ENCODE measurements at places on chromosomes 11 and 22.

DNA sequence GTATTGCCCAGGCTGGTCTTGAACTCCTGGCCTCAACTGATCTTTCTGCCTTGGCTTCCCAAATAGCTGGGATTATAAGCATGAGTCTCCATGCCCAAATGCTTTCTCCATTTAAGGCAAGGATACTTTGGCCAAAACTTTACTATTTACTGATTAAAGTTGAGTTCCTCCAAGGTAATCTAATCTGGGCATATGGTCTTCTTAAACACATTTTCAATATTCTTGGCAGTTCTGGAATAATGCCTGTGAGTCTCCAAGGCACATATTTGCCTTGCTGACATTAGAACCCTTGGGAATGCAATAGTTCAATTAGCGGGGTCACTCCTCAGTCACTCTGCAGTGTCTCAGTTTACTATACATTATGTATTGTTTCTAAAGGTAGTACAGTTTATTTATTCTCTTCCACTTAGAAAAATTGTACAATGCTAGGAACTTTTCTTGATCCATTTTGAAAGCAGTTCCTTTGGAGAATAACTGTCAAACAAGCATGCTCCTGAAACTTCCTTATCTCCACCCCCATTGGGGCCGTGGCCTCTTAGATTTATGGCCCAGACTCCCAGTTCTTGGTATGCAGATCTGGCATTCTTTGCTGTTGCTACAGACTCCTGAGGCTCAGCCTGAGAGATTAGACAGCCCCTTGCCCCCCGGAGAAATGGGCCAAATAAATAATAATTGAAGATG lies 13.1 kb upstream of the RAB38 start:
- DNase-seq = no peak

GRCh38 chr11:1237851-1238250 lies 15.0 kb downstream of the MUC5B start:
- no peak for DNase-seq

GRCh38 chr11:70578831-70579230 lies 180.5 kb downstream of the CTTN start:
- no peak for DNase-seq

- DNase-seq = no peak
Measured at GRCh38 chr11:46729110-46730027, 10.4 kb downstream of the F2 start.

DNA sequence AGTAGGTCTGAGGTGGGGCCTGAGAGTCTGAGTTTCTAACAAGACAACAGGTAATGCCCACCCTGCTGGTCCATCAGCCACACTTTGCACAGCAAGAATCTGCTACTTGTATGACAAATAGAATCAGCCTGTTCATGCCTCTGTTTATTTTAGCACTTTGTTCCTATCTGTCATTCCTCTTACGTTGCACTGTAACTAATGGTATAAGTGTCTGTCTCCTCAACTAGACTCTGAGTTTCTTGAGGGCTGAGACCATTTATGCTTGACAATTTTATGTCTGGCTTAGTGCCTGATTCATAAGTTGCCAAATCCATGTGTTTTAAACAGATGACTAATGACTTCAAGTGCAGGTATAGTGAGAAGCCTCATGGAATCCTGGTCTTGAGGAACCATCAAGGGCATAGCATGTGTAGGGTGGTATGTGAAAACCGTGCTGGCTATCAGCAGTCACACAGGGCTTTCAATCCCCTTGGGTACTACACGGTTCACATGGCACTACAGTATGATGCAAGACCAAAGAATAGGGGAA lies 209.7 kb downstream of the C11orf91 start:
- no peak for DNase-seq

DNA sequence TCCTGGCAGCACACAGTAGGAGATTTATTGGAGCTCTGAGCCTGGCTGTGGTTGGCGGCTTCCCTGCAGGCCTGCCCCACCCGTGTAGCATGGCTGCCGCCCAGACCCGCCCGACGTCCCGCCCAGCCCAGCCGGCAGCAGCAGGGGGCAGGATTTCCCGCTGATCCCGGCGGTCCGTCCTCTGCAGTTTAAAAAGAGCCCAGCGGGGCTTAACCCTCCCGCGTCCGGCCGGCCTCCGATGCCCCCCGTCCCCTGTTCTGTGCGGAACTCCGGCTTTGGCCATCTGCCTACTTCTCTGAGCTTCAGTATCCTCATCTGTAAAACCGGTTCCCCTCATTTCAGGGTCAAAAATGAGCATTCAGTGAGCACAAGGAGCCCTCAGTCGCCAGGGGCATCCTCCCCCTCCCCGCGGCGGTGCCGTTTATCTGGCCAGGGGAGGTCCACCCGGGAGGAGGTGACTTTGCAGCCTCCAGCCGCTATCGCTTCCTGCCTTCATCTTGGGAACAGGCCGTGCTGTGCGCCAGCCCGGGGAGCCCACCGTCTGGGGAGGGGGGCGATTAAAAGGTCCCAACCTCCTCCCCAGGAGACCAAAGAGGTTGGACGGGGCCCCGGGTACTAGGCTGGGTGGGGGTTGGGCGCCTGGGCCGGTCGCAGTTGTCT lies at the start of gene GAS2L1:
Gene GAS2L1 (plus strand): TSS at position 476 of the 660 bp plus-strand sequence. CDS start 1,456 bp downstream, outside the sequence.
- peak; percentile 67 for DNase-seq

DNA sequence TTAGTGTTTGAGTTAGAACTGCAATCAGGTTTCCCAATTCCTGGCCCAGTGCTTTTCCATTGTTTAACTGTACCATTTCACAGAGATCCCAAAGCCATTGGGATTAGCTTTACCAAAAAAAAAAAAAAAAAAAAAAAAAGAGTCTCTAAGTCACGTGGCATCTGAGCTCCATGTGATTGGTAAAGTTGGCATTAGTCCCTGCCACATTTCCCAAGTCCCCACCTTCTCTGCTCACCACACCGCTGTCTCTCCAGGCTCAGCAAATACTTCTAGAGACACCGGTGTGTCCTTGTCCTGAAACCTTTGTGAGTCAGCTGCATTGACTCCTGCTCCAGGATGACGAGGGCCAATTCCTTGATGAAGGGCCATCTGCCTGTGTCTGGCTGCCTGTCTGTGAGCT lies 305.3 kb downstream of the KIRREL3 start:
- no peak for DNase-seq

DNA sequence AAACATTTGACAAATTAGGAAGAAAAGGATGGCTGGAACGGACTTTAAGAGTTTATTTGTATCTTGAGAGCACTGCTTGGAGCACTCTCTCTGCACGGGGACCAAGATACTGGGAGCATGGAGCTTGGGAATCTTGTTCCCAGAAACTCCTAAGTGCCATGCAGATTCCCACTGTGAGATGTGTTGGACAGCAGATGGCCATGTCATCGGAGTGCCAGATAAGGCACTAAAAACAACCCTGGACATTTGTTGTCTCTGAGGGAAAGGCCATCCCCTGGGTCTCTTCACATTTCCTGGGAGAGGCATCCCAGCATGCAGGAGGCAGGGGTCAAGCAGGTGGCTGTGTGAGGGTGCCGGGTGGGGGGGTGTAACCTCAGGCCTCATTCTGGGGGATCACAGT lies 2.9 kb downstream of the KIRREL3 start:
- no peak for DNase-seq

DNA sequence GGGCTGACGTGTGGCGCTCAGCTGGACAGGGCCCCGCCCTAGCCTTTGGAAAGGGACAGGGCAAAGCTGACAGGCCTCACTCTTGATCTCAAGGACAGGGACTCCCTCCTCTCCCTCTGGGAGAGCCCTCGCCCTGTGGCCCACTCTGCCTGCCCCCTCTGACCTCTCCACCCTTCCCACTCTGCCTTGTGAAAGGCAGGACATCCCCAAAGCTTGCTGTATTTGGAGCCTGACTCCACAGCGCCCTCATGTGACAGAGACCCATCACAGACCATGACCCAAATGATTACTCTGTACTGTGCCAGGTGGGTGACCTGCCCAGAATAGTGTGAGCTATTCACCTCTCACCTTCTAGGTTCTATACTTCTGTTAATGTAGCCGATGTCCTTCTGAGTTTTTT lies 18.8 kb downstream of the P2RY2 start:
- DNase-seq = no peak

DNA sequence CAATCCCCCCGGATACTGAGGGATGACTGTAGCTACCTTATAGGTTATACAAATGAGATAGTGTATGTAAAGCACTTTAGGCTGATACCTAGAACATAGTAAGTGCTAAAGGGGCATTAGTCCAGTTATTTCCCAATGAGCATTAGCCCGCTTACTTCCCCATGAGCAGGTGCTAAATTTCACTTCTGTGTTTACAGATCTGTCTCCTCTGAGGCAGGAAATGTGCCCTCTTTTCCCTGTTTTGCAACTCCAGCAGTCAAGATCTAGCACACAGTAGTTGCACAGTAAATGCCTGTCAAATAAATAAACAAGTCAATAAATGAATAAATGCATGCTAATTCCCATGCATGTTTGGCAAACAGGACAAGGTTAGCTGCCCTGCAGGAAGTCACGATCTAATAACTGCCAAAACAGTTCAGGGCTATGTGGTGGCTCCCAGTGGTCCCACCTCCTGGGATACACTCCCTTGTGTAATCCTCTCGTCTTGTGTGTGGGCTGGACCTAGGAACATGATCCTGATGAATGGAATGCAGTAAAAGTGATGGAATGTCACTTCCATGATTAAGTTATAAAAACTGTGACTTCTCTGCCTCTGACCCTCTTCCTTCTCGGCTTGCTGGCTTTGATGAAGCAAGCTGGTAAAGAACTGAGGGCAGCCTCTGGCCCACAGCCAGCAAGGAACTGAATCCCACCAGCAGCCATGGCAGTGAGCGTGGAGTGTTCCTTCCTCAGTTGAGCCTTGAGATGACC lies 459.0 kb downstream of the SOX6 start:
- no peak for DNase-seq

- DNase-seq = no peak
Measured at GRCh38 chr22:37185646-37186227, 2.3 kb downstream of the C1QTNF6 start.

DNA sequence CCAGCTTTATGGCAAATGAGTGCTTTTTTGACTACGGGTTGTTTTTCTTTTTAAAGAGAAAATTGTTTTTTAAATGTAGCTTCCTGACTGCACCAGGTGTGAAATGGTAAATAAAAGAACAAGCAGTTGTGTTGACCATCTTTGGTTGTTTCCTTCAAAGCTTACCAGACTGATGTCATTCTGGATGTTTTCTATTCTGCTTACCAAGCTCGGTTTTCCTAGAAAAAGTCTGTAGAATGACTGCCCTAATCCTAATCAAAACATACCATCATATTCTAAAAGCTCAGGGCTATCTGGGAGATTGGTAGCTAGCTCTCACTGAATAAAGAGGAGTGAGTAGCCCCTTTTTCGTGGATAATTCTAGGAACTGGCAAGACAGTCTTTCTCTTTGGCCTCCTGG lies 77.7 kb downstream of the GAB2 start:
- DNase-seq = no peak

GRCh38 chr11:75241036-75241905 lies 697 bp downstream of the TPBGL start:
- peak; percentile 39 for DNase-seq

DNA sequence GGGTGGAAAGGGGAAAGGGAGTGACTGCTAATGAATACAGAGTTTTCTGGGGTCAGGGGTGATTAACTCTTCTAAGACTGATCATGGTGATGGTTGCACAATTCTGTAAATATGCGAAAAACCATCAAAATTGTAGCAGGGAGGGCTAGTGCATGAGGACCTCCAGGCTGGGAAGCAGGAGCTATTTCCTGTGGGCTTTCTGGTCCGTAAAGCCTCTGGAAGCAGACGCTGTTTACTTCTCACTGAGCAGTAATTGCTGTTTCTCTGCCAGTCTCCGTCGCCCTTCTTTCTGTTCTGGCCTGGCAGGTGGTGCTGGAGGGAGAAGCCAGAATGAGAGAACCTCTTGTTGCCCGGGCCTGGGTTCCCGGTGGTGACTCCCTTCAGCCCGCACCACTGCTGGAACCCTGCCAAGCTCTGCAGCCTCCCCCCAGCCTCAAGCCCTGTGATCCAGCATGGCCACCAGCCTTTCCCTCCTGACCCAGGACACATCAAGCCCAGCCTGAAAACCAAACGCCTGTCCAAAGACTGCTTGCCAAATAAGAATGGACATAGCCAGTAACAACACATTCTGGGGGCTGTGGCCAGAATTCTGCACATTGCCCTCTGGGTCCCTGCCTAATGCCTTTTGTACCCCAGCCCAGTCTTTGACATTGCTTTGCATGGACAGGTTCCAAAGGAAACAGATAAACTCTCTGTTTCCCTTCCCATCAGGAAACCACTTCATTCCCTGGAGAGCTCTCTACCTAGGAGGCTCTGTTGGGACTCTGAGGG lies 201.0 kb upstream of the NAV2 start:
- no peak for DNase-seq

DNA sequence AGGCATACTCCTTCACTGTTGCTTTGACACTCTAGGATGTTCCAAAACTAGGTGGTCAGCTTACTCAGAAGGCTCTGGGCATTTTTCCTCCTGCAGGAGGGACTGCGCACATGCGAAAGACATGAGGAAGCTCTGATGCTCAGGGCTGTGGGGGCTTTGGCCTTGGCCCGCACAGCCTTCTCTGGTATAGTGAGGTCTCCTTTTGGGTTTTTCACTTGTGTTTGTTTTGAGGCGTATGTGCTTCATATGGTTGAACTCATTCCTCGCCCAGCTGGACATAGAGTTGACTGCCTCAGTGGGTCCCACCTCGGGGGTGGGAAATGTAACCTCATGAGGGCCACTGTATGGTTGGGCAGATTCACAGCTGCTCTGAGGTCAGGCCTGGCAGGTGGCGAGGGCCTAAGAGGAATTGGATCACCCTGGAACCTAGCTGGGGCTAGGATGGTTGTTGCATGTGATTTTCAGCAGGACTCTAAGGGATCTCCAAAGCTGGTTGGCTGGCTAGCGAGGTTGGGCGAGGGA lies 63.7 kb downstream of the PTPRJ start:
- DNase-seq = no peak

- no peak for DNase-seq
Measured at GRCh38 chr11:102226702-102227490, 90.4 kb upstream of the BIRC3 start.

DNA sequence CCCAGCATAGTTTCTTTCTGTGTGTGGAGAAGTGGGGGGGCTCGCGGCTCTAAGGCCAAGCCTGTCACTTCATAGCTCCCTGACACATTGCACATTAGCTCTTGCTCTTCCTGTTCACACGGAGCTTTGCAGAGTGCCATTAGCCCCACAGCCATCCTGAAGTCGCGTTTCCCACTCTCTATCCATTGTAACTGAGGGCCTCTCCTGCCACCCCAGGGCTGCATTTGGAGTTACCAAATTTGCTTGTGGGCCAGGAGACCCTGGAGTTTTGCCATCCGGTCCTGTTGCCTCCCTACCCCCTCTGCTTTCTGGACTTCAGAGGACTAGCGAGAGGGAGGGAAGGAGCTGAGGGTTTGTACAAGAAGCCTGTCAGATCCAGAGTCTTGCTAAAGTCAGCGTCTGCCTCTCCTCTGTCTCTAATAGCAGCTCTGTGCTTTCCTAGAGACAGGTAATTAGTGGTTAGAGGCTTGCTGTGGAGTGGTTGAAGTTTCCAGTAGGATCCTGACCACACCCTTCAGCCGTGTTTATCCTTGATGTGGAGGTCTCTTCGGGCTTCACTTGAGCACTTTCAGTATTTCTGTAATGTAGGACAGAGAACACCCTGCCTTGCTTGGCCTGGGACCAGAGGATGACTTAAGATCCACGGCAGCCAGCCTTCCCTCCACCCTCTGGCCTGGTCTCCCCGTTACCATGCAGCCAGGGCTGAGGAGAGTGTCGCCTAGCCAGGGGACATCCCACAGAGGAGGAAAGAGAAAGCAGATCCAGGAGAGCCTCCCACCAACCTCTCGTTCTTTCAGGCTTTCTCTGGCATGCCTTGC lies 14.1 kb downstream of the DCPS start:
- DNase-seq = peak; percentile 70
